ENCODE measurements at places on chromosomes 7 and 10. TPM values are rescaled to one million over a fixed set of nuclear protein-coding genes. Genes with fewer than 3 reads are reported as not detected.
A peak's percentile ranks its signal among the peaks of the same experiment; 100 is the strongest.

- H3K36me3 ChIP-seq, result no peaks in the 10 kb centered on the region
- H3K4me1 ChIP-seq, result no peaks in the 10 kb centered on the region
- peaks cover 4% of the 10 kb centered on the region for H3K27me3 ChIP-seq
Measured at GRCh38 chr7:36277249-36277542, 112.5 kb upstream of the ANLN start.

- peaks cover 54% of the 10 kb centered on the region for H3K4me1 ChIP-seq
- peak overlapping the region; percentile 70 for H3K27ac ChIP-seq
- no peak for DNase-seq
- H3K4me3 ChIP-seq, result no peak overlapping the region
- no peaks in the 10 kb centered on the region for H3K27me3 ChIP-seq
Measured at GRCh38 chr10:4075443-4075842, 290.4 kb upstream of the KLF6 start.

DNA sequence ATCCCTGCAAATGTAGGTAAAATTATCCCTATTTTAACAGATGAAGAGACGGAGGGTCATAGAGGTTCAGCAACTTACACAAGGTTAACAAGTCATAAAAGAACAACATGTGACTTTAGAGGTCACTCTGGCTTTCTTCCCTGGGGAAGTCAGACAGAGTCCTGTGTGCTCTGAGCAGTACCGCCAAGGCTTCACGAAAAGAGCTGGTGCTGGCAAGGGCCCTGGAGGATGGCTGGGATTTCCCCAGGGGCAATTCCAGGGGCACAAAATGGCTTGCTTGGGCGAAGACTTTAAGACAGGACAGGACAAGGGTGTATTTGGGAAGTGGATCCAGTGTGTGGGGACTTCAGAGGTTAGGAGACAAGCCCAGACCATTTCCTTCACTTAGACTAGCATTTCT lies 144.1 kb downstream of the PIP4K2A start:
- peak overlapping the region; percentile 58 for H3K4me3 ChIP-seq
- H3K27ac ChIP-seq, result peak overlapping the region; percentile 82
- DNase-seq, result no peak
- no peaks in the 10 kb centered on the region for H3K27me3 ChIP-seq
- peaks cover 46% of the 10 kb centered on the region for H3K36me3 ChIP-seq

DNA sequence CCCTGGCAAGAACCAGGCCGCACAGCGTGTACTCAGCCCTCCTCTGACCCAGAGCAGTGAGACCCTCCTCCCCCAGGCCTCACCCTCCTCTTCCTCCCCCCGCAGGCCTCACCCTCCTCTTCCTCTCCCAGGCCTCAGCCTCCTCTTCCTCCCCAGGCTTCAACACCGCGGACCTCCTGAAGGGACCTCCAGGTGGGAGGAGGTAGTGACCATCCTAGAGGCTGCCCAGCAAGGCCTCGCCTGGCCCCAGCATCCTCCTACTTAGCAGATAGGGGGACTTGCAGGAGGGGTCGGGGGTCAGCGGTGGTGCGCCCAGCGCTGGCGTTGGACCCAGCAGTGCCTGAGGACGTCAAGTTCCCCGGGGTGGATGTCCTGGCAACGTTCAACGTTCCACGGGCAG lies 270.8 kb downstream of the ELFN1 start:
- peaks cover 2% of the 10 kb centered on the region for H3K27me3 ChIP-seq
- no peak for DNase-seq
- H3K4me1 ChIP-seq, result peaks cover 55% of the 10 kb centered on the region
- peak overlapping the region; percentile 87 for H3K27ac ChIP-seq
- peak overlapping the region; percentile 84 for H3K4me3 ChIP-seq

GRCh38 chr7:15947754-15948153 lies 261.3 kb upstream of the MEOX2 start:
- H3K4me3 ChIP-seq, result no peak overlapping the region
- H3K4me1 ChIP-seq, result no peaks in the 10 kb centered on the region
- no peaks in the 10 kb centered on the region for H3K27me3 ChIP-seq
- no peak overlapping the region for H3K27ac ChIP-seq
- no peaks in the 10 kb centered on the region for H3K36me3 ChIP-seq

GRCh38 chr7:27921081-27921836 lies 181.3 kb downstream of the TAX1BP1 start:
- H3K27me3 ChIP-seq, result peaks cover 2% of the 10 kb centered on the region
- no peak overlapping the region for H3K27ac ChIP-seq
- H3K4me3 ChIP-seq, result no peak overlapping the region
- no peaks in the 10 kb centered on the region for H3K36me3 ChIP-seq

GRCh38 chr7:107446531-107446930 lies 23.3 kb upstream of the GPR22 start:
- H3K27ac ChIP-seq, result no peak overlapping the region
- no peak for DNase-seq
- no peaks in the 10 kb centered on the region for H3K27me3 ChIP-seq
- no peak overlapping the region for H3K4me3 ChIP-seq
- H3K36me3 ChIP-seq, result peaks cover 9% of the 10 kb centered on the region
- peaks cover 13% of the 10 kb centered on the region for H3K4me1 ChIP-seq

GRCh38 chr7:16060502-16060901 lies 360.8 kb downstream of the CRPPA start:
- no peaks in the 10 kb centered on the region for H3K27me3 ChIP-seq
- no peaks in the 10 kb centered on the region for H3K4me1 ChIP-seq
- no peak for DNase-seq
- no peak overlapping the region for H3K27ac ChIP-seq
- no peaks in the 10 kb centered on the region for H3K36me3 ChIP-seq

- H3K4me1 ChIP-seq, result peaks cover 10% of the 10 kb centered on the region
- H3K27me3 ChIP-seq, result no peaks in the 10 kb centered on the region
- H3K27ac ChIP-seq, result no peak overlapping the region
- H3K36me3 ChIP-seq, result no peaks in the 10 kb centered on the region
- no peak for DNase-seq
- H3K4me3 ChIP-seq, result no peak overlapping the region
Measured at GRCh38 chr10:95391581-95392216, 100.9 kb upstream of the PDLIM1 start.

DNA sequence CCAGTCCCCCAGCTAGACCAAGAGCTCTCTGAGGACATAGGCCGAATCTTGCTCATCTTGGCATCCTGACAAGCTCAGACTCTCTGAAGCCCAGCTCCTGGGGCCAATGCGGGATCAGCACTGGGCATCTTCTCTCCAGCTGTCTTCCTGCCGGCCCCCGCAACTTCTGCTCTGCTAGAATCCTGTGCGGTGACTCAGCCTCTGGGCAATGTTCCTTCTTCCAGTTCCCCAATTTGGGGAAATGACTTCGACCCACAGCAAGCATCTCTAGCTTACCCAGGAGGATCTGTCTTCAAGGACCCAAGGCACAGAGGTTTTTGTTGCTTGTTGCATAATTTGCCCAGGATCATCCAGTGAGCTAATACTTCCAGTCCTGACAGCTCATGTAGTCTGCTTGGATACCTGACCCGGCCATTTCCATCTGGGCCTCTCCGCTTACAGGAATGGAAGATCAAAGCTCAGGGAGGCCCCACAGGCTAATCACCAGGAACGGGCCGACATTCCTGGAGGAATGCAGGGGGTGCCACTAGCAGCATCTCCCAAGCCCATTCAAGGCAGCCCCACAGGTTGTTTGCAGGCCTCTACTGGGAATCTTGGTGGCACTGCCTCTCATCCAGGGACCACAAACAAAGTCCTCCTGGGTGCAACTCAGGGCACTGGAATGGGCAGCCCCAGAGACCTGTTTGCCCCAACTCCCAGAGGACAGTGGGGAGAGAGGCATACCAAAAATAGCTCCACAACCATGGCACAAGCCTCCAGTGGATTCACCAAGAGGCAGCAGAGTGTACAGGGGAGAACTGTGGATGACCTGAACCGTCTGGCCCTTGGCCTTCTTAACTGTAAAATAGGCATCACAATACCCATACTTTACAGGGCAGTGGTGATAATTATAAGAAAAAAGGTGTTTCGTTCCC lies 151.9 kb downstream of the NEURL1 start:
- no peaks in the 10 kb centered on the region for H3K4me1 ChIP-seq
- no peak for DNase-seq
- H3K36me3 ChIP-seq, result peaks cover 2% of the 10 kb centered on the region
- peaks cover 2% of the 10 kb centered on the region for H3K27me3 ChIP-seq
- H3K4me3 ChIP-seq, result no peak overlapping the region

GRCh38 chr10:28382525-28383269 lies 79.8 kb upstream of the MPP7 start:
- H3K27me3 ChIP-seq, result peaks cover 25% of the 10 kb centered on the region
- no peak overlapping the region for H3K27ac ChIP-seq
- H3K4me1 ChIP-seq, result peaks cover 25% of the 10 kb centered on the region

DNA sequence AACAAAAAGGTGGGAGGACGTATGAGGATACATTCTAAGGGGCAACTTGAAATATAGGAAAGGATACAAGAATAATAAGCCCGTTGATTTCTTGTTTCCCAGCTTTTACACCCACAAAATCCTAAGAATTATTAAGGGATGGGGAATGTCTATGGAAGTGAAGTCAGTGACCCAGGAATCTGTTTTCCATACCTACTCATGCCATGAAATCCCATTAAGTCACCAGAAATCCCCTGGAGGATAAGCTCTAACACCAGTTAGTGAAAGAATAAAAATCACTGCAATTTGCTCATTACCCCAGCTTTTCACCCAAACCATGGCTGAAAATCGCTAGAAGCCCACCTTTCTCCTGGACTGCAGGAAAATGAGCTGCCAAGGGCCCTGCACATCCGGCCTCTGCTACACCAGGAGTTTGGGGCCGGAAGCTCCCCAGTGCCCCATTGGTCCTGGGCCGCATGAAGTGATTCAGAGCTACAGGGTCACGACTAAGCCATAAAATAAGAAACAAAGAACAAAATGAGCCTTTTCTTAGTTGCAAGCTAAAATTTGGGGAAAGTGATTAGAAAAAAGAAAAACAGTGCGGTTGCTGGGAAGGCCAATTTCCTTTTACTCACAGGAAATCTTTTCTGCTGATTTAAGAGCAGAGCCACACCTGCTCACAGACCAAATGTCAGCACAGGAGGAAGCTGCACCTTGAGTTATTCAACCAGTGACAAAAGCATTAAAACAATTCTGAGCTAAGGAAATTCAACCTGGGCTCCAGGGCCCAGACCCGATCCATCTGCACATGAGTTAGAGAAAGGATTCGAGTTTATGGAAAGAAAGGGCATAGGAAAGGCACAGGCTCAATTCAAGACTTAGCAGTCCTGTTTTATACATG lies 40.3 kb downstream of the HIPK2 start:
- peaks cover 3% of the 10 kb centered on the region for H3K27me3 ChIP-seq
- H3K4me1 ChIP-seq, result peaks cover 43% of the 10 kb centered on the region
- peak; percentile 4 for DNase-seq
- H3K4me3 ChIP-seq, result peak overlapping the region; percentile 11
- H3K27ac ChIP-seq, result peak overlapping the region; percentile 73

GRCh38 chr10:96283756-96284155 lies 12.4 kb upstream of the BLNK start:
- H3K27ac ChIP-seq, result no peak overlapping the region
- H3K4me1 ChIP-seq, result peaks cover 15% of the 10 kb centered on the region
- no peaks in the 10 kb centered on the region for H3K27me3 ChIP-seq
- no peak for DNase-seq

DNA sequence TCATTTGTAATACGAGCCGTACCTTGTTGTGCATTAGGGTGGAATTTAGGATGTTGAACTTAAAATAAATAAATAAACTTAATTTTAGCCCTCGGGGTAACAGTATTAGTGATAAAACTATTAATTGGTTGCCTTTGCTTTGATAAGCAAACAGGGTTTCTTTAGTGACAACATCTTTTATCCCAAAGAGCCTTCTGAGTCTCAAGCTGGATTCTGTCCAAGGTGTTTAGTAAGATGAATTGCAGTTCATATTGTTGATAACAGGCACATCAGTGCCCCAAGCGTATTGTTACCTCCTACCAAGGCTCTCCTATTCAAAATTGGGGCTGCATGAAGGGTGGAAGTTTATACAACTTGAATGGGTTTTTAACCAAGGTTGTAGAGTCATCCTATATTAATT lies 144.4 kb upstream of the CELF2 start:
- peaks cover 15% of the 10 kb centered on the region for H3K27me3 ChIP-seq
- no peak overlapping the region for H3K4me3 ChIP-seq
- H3K36me3 ChIP-seq, result no peaks in the 10 kb centered on the region
- DNase-seq, result no peak

GRCh38 chr10:441659-442058 lies 247.8 kb downstream of the DIP2C start:
- no peak overlapping the region for H3K27ac ChIP-seq
- no peak for DNase-seq
- peaks cover 9% of the 10 kb centered on the region for H3K27me3 ChIP-seq
- H3K4me1 ChIP-seq, result peaks cover 12% of the 10 kb centered on the region
- H3K4me3 ChIP-seq, result no peak overlapping the region
- H3K36me3 ChIP-seq, result no peaks in the 10 kb centered on the region

- peak overlapping the region; percentile 80 for H3K27ac ChIP-seq
- peaks cover 13% of the 10 kb centered on the region for H3K36me3 ChIP-seq
- no peak overlapping the region for H3K4me3 ChIP-seq
Measured at GRCh38 chr7:36736090-36736898, 12.0 kb upstream of the AOAH start.

- no peaks in the 10 kb centered on the region for H3K36me3 ChIP-seq
- H3K27ac ChIP-seq, result no peak overlapping the region
- peaks cover 13% of the 10 kb centered on the region for H3K4me1 ChIP-seq
- peaks cover 4% of the 10 kb centered on the region for H3K27me3 ChIP-seq
Measured at GRCh38 chr7:94008537-94008936, 4.4 kb upstream of the BET1 start.

DNA sequence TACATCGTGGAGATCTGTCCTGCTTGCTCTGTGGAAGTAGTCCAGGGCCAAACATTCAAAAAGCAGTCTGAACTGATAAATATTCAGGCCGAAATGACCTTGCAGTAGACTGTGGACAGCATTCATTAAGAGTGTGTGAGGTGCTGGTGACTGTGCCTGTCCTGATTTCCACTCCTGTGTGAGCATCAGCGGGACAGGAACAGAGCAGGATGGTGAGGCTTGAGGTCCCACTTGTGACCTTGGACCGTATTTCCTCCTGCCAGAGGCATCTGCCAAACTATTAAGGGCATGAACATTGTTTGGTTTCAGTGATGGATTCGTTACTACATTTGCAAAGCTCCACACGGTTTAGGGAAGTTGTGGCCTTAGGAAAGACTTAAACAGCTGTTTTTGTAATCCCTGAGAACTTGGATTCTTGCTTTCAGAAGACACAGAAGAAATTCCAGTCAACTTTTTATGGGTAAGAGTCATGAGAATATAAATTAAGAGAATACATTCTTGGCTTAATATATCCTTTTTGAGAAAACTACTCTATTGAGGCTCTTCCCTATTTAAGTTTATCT lies 32.8 kb downstream of the CCNY start:
- H3K4me1 ChIP-seq, result peaks cover 38% of the 10 kb centered on the region
- H3K36me3 ChIP-seq, result peaks cover 1% of the 10 kb centered on the region
- H3K27me3 ChIP-seq, result no peaks in the 10 kb centered on the region
- DNase-seq, result no peak
- no peak overlapping the region for H3K27ac ChIP-seq
- H3K4me3 ChIP-seq, result no peak overlapping the region

GRCh38 chr10:123229927-123230630 lies 75.9 kb downstream of the BUB3 start:
- no peak overlapping the region for H3K27ac ChIP-seq
- peaks cover 14% of the 10 kb centered on the region for H3K36me3 ChIP-seq
- H3K27me3 ChIP-seq, result no peaks in the 10 kb centered on the region
- H3K4me1 ChIP-seq, result no peaks in the 10 kb centered on the region
- no peak overlapping the region for H3K4me3 ChIP-seq
- DNase-seq, result no peak

Gene ZNF736
- total RNA-seq, result 21.3 TPM

Gene SND1
- 292 TPM for total RNA-seq

Gene BBIP1
- total RNA-seq, result 31.0 TPM

Gene FAM13C
- not detected for total RNA-seq

Gene HOXA6
- not detected for total RNA-seq

Gene GJD4
- total RNA-seq, result not detected

Gene LDB3
- 0.10 TPM for total RNA-seq

Gene SAMD9L
- total RNA-seq, result 22.4 TPM

Gene DRGX
- total RNA-seq, result not detected

Gene MSS51
- total RNA-seq, result 3.1 TPM
